ENCODE measurements at places on chromosomes 3 and 15.
A peak's percentile ranks its signal among the peaks of the same experiment; 100 is the strongest.

GRCh38 chr3:15050405-15051092 is 14.6 kb downstream of the MRPS25 start:
- DNase-seq: no peak

- no peak for DNase-seq
Observed at GRCh38 chr15:83436513-83437158, 10.5 kb upstream of the SH3GL3 start.

- no peak for DNase-seq
Observed at GRCh38 chr15:67405208-67406191, 115.4 kb upstream of the C15orf61 start.

GRCh38 chr3:33315826-33316225 is 38.6 kb downstream of the FBXL2 start:
- DNase-seq: no peak

- peak; percentile 71 for DNase-seq
Observed at GRCh38 chr3:133927540-133928066, 31.9 kb upstream of the RAB6B start.

- no peak for DNase-seq
Observed at GRCh38 chr15:23003736-23004135, 23.6 kb upstream of the CYFIP1 start.

DNA sequence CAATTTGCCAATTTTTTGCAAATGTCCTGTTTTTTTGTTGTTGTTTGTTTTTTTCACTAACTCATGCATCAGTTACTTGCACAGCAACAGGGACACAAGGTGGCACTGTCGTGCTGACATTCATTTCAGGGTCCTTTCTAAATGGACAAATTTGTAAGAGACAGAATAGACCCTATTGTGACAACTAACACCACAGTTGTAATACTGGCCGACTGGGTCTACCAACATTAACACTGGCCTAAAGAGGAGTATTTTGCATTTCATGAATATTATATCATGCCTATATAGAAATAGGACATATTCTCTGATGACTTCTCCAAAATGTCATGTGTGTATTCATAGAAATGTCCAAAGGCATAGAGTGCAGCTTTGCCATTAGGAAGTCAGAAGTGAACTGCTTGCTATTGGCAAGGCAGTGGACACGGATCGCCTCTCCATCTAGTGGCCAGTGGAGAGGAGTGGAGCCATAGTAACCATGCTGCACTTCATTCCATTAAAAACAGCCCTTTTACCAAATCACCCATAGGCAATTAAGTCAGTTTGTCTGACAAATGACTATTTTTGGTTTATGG is 54.8 kb downstream of the ZBTB20 start:
- DNase-seq: peak; percentile 20

DNA sequence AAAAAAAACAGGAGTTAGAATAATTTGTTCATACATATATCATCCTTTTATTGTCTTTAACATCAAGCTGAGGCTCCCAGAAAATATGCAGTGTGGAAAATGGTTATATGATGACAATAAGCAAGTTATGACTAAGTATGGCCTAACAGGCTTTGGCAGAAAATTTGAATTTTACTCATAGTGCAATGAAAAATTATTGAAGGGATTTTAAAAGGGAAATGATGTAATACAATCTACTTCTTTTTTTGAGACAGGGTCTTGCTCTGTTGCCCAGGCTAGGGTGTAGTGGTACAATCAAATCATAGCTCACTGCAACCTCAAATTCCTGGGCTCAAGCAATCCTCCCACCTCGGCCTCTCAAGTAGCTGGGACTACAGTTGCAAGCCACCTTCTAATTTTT is 78.7 kb downstream of the FAIM start:
- DNase-seq: no peak

- no peak for DNase-seq
Observed at GRCh38 chr3:48576647-48577046, 13.1 kb upstream of the UCN2 start.

DNA sequence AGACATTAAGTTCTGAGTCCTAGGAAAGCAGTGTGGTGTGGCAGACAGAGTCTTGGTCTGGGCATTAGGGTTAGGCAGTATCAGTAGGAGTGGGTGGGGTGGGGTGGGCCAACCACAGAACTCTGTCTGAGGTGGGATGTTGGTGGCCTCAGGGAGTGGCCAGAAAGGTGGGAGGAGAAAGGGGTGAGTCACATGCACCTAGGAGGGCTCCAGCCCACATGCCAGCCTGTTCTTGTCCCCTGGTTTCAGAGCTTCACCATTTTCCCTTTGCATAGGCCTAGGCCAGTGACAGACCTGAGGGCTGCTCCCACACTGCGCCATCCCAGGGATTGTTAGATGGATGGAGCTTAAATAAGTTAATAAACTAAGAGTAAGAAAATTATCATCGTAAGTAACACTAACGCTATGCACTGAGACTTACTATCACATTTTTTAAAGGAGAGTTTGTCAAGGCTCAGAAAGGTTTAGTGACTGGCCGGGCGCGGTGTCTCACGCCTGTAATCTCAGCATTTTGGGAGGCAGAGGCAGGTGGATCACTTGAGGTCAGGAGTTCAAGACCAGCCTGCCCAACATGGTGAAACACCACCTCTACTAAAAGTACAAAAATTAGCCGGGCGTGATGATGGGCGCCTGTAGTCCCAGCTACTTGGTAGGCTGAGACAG is 33.8 kb downstream of the DNASE1L3 start:
- DNase-seq: no peak

DNA sequence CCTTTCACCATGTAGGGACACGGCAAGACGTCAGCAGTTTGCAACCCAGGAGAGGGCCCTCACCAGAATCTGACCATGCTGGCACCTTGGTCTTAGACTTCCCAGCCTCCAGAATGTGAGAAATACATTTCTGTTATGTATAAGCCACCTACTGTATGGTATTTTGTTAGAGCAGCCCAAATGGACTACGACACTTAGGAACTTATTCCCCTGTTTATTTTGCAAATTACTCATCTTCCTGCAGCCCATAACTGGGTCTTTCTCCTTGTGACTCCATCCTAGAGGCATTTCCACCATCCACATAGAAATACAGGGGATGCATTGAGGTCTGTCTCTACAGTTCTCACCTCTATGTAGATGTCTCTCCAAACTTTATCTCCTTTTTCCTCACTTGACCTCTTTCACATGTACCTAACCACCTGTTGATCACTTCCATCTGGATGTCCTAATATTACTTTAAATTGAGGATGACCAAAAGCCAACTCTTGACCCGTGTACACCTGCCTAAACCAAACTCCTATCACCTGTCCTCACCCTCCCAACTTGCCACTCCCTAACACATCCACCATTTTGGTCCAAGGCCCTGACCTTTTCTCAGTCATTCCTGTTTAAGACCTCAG is 406.0 kb upstream of the WNT5A start:
- no peak for DNase-seq

GRCh38 chr3:126378341-126378751 is 16.4 kb upstream of the CFAP100 start:
- DNase-seq: no peak

GRCh38 chr3:54988838-54989630 is 61.2 kb upstream of the LRTM1 start:
- no peak for DNase-seq

GRCh38 chr3:36729204-36730056 is 34.9 kb downstream of the DCLK3 start:
- DNase-seq: peak; percentile 44

GRCh38 chr15:81653259-81653658 is 279.2 kb upstream of the TMC3 start:
- no peak for DNase-seq

GRCh38 chr15:82047453-82048400 is 1.9 kb upstream of the MEX3B start:
- peak; percentile 19 for DNase-seq

- DNase-seq: no peak
Observed at GRCh38 chr3:187812496-187812895, 67.2 kb upstream of the BCL6 start.

DNA sequence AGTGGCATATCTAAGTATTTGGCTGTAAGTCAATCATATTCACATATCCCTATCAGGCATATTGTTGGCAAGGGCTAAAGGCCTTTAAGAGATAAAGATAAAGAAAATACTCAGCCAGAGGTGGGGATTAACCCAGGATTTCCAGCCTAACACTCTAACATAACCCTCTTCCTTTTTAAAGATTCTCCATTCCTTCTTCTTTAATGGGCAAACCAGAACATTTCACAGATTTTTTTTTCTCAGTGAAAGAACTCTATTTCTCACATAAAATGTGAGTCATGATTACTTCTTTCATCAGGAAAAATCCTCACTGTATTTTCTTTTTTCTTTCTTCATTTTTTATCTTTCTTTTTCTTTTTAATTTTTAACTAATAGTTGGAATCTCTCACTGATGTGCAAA is 200.4 kb downstream of the NR1D2 start:
- DNase-seq: no peak

- DNase-seq: no peak
Observed at GRCh38 chr3:39376959-39377634, 6.1 kb upstream of the SLC25A38 start.

- no peak for DNase-seq
Observed at GRCh38 chr15:72135719-72136118, 17.5 kb downstream of the SENP8 start.

GRCh38 chr3:10245081-10245712 is 3.1 kb upstream of the TATDN2 start:
- no peak for DNase-seq

GRCh38 chr15:90478846-90479481 is 50.8 kb upstream of the CRTC3 start:
- peak; percentile 71 for DNase-seq

DNA sequence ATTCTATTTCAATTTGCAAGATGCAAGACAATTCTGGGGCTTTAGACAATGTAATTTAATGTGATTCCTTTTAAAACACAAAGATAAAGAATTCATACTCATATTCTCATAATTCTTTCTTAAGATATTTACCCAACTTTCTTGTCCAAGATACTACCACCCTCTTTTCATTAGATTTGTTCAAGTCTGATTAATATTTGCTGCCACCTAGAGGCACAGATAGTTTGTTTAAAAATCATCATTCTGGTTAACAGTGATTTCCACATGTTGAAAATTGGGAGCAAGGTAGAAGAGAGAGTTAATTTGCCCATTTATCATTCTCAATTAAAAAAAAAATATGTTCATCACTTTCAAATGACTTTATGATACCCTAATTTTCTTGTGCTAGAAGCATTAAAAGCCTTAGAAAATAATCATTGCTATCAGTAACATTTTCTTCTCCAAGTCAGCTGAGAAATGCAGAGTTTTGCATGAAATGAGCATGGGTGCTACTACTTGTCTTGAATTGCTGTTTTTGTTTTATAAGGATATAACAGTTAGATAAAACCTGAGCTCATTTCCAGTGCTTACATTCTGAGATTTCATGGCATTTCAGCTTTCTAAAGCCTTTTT is 11.6 kb downstream of the TAMM41 start:
- DNase-seq: no peak

DNA sequence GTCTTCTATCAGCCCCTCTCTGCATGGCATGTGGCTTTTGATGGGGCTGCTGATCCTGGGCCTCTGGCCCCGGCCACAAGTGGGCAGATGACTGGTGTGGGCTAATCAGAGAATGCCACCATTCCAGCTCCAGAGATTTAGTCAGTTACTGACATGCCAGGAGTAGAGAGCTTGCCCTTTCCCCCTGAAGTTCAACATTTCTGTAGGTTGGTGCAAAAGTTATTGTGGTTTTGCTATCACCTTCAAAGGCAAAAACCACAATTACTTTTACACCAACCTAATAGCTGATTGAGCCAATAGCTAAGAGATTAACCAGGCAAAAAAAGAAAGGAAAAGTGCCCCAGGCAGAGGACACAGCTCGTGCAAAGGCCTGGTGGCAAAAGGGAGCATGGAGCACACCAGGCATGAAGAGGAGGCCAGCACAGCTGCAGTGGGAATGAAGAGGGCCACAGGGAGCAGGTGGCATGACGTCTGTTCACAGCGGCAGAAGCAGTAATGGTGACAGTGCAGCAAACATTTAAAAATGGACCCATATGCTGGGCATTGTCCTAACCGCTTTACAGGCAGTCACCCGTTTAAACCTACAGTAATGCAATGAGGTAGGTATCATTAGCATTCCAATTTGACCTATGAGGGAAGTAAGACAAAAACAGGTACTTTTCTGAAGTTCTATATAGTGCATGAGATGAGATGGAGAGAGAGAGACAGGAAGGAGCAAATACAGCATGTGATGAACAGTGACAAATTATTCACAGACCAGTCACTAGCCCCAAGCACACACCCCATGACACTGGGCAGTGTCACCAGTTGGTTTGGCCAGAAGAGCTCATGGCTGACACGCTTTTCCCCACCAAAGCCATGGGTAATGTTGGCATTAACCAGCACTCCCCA is 373.0 kb upstream of the PROK2 start:
- DNase-seq: no peak

GRCh38 chr15:36584511-36584910 is 5.1 kb downstream of the CDIN1 start:
- DNase-seq: no peak

GRCh38 chr3:161409069-161409468 is 37.8 kb upstream of the SPTSSB start:
- no peak for DNase-seq

- DNase-seq: peak; percentile 35
Observed at GRCh38 chr3:159252772-159253384, 451.0 kb downstream of the MFSD1 start.

DNA sequence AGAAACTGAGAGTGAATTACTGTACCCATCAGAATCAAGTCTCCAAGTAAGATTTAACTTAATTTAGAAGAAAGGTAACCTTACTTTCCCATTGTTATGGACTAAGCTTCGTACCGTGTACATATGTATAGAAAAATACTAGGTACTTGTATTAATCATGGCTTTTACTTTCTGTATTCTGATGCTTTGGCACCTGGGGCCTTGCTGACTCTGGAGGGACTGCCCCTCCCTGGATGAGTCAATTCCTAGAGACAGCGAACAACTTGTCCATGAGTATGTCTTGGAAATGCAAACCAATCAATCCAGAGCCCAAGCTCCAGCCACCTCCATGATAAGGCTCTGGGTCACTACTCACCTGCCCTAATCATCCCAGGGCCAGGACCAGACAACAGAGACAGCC is 50.0 kb upstream of the DGKG start:
- DNase-seq: no peak

DNA sequence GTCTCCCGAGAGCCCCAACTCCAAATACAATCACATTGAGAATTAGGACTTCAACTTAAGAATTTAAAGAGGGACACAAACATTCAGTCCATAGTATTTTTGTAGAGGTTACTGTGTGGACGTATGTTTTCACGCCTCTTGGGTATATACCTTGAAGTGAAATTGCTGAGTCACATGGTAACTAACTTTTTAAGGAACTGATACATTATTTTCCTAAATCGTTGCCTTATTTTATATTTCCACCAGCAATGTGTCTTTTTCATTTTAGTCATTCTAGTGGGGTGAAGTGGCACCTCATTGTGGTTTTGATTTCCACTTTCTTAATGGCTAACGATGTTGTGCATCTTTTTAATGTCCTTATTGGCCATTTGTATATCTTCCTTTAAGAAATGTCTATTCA is 11.8 kb downstream of the PARP15 start:
- no peak for DNase-seq

- DNase-seq: no peak
Observed at GRCh38 chr3:193716150-193716549, 123.1 kb downstream of the OPA1 start.

- DNase-seq: no peak
Observed at GRCh38 chr3:44476181-44476611, 1.3 kb downstream of the ZNF445 start.

- no peak for DNase-seq
Observed at GRCh38 chr3:7421065-7421464, 560.1 kb downstream of the GRM7 start.

GRCh38 chr15:38626443-38627050 is 61.9 kb upstream of the RASGRP1 start:
- no peak for DNase-seq

- no peak for DNase-seq
Observed at GRCh38 chr3:187188931-187189330, 8.4 kb upstream of the RTP1 start.

All from T-helper 2 cell (primary cell).